Naive B cell (primary cell): ENCODE measurements at places on chromosomes 5 and 9.

- DNase-seq: no peak
Measured at GRCh38 chr5:112743631-112744030, 5.9 kb downstream of the APC start.

DNA sequence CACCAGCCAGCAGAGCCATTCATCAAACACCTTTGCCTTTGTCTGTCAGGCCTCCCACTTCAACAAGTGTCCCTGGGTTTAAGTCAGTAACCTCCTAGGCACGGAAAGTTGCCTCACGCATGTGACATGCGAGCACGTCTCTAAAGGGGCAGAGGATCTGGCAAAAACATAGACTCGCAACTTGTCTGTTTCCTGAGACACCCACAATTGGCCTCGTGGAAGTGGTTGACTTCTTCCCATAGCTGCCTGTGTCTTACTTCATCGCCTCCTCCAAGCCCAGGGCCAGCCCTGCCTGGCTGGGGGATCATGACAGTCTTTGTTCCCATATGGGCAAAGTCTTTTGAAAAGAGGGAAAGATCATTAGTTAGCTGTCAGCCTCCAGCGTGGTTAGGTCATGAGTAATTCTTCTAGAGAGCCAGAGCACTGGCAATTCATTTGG, 35.5 kb upstream of the GLRX start:
- DNase-seq: no peak

- DNase-seq: no peak
Measured at GRCh38 chr9:75912951-75913350, 22.5 kb downstream of the PCSK5 start.

DNA sequence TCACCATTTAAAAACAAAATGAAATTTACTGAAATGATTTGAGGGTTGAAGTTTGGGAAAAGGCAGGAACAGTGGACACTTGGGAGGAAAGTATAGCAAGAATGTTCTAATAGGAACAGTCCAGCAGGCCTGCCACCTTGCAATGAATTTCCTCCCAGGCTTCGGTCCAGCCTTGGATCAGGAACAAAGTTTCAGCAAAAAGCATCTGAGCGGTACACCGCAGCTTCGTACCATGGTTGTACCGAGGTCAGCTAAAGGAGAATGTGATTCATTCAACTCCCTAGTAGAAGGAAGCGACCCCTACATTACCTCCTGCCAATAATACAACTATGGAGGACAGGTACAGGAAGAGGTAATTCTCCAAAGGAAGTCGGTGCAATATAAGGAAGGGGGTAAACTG, 111.4 kb downstream of the ENC1 start:
- no peak for DNase-seq

GRCh38 chr5:74542482-74542881, 98.0 kb downstream of the ENC1 start:
- DNase-seq: no peak

DNA sequence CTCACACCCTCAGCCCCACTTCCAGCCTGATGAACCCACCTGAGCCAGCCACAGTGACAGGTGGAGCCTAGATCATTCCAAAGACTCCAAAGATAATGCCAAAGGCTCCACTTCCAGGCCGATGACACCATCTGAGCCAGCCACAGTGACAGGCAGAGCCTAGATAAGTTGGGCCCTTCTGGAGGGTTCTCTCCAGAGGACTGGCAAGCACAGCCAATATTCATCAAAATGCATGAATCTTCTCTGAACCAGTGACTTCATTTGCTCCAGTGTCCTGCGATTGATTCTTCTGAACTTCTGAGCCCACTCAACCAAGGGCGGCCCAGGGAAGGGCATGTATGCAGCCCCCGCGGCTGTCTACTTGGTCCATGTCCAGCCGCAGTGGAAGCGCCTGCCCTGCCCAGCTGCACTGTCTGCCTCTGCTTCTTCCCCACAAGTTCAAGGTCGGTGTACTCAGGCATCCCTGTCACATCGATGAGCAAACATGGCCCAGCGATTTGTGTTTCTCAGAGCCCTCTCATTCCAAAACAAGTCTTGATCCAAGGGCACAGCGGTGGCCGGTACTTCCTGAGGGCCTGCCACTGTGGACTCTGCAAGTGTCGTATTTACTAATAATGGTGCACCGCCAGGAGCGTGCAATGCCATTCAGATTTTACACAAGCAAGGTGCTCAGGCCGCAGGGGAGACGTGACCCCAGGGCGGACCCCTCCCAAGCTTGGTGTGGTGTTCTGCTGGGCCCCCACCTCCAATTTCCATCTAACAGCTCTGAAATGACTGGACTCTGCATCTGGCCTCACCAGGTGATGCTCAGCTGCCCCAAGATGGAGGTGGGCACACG, 107.0 kb downstream of the VAV2 start:
- no peak for DNase-seq

- no peak for DNase-seq
Measured at GRCh38 chr9:118736406-118736805, 632.8 kb downstream of the BRINP1 start.

DNA sequence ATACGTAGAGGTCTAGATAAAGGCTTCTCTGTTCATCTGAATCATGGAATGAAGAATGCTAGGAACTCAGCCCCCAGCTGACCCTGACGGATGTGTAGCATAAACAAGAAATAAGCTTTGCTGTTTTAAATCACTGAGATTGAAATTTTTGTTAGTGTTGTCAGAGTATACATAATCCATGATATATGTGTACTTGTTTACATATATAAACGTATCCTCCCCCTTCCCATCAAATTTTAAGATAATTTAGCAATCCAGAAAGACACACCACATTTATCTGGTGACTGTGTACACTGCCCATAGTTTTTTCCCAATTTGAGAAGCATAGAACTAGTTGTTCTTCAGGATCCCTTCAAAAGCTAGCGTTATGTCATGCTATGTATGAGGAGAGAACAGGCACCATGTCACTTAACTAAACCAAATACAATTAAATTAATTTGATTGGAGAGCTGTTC, 80.8 kb upstream of the OSMR start:
- DNase-seq: no peak

- DNase-seq: no peak
Measured at GRCh38 chr5:138909734-138910133, 34.6 kb upstream of the LRRTM2 start.

DNA sequence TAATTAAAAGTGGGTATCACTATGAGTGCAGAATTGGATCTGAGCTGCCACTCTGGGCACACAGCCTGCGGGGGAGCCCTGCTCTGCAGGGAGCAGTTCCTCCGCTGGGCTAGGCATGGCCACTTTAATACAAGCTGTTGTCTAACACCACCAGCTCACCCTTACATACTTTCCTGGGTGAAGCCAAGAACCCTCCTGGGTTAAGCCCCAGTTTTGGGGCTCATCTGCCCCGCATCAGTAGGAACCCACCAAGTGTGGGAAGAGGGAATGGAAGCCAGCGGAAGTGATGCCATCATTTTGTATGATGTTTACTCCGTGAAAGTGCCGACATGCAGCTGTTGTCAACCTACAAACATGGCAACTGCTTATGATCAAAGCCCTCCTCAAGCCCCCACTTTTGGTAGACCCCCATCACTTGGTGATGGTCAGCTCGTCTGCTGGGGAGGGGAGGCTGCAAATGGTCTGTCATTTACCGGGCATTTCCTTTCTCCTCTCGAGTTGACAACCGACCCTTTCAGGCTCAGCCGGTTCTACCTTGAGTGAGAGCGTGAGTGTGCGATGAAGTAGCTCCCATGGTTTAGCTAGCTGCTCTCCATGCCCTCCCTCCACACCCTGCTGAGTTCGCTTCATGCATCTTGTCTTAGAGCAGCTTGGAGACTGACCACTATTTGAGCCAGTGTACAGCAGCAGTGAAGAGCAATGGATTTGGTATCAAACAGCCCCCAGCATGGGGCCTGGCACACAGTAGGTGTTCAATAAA, 95.3 kb upstream of the IER5L start:
- DNase-seq: no peak

DNA sequence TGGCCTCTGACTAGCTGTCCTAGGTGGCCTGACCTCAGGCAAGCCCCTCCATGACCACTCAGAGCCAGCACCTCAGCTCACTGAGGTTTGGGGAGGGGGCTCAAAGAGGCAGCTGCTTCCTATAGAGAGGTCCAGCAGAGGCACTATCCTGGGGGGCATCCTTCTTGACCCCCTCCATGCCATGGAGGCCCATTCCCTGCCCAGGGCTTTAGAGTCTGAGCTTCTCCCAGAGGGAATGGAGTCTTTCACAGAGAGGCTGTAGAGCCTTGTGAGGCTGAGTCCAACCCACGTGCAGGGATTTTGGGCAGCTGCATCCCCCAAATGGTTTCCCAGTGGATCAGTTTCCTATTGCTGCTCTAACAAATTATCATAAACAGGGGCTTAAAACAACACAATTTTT, 16.9 kb downstream of the IRF1 start:
- DNase-seq: no peak

DNA sequence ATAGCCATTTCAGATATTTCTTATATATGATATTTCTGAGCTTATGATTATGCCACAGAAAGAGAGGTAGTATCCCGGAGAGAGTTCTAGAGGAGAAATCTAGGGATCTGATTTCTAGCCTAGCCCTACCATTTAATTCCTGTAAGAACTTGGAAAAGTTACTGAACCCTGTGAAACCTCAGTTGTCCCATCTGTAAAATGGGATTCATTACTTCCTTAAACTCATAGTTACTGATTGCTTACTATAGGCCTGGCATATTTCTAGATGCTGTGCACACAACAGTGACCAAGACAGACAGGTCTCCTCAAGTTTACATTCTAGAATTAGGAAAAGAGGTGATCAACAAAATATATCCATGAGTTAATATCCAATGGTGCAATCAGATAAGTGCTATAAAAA, 30.8 kb upstream of the SMAD5 start:
- DNase-seq: no peak

GRCh38 chr5:138336952-138337684, 948 bp upstream of the FAM53C start:
- DNase-seq: no peak

GRCh38 chr5:17944046-17944445, 309.8 kb downstream of the TAF11L14 start:
- no peak for DNase-seq

DNA sequence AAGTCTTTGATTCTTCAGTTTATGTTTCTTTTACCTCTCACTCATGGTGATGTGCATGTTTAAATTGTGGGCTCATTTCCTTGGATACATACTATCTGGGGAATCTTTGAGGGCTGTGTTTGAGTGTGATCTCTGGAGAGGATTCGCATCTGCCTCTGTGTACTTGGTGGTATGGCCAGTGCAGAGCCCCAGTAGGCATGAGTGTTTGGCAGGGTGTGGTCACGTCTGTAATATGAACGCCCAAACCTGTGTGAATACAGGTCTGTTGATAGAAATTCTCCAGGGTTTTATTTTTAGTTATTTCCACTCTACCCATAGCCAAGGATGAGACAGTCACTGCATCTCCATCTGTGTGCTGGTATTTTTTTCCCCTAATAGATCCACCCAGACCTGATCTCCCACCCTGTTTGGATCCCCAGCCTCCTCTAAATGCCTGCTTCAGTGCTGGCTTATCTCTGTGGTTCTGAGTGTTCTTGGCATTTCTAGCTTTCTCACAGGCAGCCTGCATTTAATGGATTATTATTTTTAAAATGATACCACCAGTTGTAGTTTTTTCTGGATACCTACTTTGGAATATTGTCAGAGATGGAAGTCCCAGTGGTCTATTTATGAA, 37.5 kb downstream of the TJP2 start:
- DNase-seq: no peak

DNA sequence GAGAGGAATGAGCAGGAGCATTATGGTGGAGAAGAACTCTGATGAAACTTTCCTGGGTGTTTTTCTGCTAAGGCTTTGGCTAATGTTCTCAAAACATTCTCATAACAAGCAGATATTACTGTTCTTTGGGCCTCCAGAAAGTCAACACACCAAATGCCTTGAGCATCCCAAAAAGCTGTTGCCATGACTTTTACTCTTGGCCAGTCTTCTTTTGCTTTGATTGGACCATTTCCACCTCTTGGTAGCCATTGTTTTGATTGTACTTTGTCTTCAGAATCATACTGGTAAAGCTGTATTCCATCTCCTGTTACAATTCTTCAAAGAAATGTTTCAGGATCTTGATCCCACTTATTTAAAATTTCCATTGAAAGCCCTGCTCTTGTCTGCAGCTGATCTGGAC, 139.6 kb downstream of the MAN2A1 start:
- no peak for DNase-seq

DNA sequence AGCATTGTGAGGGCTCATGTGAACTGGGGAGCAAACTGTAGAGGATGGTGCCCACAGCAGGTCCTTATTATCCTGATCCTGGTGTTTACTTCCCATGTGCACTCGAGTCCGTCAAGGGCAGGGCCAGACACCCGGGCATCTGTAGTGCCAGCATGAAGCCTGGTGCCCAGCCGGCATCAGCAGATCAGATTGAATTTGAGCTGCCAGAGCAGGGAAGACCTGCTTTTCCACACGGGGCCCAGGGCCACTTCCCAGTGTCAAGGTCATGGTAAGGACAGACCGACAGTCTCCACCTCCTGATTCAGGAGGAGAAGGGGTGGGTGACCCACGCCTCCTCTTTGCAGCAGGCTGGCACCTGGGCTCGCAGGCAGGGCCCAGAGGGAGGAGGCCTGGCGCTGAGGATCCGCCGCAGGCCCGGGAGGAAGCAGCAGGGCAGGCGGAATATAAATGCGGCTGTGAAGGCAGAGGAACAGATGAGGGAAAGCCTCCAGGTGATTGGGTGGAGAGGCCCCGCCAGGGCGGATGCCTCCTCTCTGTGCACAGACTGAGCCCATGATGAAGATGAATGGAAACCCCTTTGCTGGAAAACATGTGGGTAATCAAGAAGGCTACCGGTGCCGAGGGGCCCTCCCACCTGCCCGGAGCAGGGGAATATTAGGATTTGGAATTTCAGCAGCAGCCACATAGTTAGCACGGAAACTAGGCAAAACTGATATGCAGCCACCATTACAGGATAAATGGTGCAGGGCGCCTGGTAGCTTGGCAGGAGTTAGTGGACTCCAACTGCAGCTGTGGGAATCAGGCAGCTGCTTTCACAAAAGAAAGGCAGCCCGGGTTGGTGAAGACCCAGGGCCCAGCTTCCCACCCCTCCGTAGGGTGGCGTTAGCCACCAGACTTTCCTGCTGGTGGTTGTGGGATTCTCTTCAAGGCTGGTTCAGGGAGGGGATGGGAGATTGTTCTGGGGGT, 114.9 kb downstream of the GAPVD1 start:
- DNase-seq: no peak
